NCI-H82 (cell line): ENCODE measurements at places on chromosomes 16 and 17.

DNA sequence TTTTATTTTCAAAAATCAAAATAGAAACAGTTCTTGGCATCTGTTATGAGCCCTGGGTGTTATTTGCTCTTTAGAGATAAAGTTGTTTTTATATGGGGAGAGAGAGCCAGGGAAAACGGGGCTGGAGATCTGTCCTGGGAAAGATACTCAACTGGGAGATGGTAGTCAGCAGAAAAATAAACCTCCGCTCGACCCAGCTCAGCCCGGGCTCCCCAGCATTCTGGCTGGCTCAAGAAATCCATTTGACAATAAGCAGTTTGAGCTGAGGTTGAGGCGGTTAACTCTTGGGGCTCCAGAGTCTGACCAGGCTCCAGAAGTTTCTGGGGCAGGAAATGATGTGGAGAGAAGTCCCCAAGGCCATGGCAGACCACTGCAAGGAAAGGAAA lies 151.9 kb downstream of the IRX5 start:
- no peak for DNase-seq

GRCh38 chr17:72702136-72702735 lies 390.3 kb downstream of the SLC39A11 start:
- DNase-seq: no peak

DNA sequence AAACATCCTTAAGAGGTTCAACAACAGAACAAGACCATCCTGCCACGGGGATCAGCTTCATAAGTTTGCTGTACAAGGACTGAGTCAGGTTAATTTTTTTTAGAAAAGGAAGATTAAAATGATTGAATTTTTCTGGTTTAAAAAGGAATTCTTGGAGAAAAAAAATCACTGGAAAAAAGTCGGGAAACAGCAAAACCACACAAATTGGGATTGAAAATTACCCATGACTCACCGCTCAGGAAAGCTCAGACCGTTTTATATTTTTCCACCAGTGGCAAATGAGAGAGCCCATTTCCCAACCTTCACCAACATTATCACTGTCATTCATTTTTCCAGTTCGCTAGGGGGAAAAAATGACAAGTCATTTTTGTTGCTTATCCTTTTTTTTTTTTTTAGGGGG lies 46.6 kb downstream of the MRM3 start:
- DNase-seq: no peak

DNA sequence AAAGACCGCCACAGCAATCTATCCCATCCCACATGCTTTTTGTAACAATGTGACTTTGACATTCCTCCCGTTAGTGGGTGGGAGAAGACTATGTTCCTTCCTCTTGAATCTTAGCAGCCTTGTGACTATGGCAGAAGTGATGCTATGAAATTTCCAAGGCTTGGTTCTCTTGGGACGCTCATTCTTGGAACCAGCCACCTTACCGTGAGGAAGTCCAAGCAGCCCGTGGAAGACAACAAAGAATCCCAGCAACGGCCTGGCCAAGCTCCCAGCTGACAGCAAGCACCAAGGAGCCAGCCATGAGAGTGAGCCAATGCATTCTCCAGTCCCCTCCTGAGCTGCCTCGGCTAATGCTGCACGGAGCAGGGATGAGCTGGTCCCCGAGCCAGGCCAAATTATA lies 62.3 kb downstream of the VPS53 start:
- DNase-seq: no peak

- no peak for DNase-seq
These were observed 56.9 kb upstream of the LGALS9 start for GRCh38 chr17:27573971-27574525.

- DNase-seq: no peak
These were observed 253.9 kb upstream of the CACNG5 start for GRCh38 chr17:66580956-66581391.

GRCh38 chr17:78458091-78458490 lies 79.6 kb downstream of the PGS1 start:
- DNase-seq: no peak

GRCh38 chr16:61182391-61182790 lies 853.8 kb downstream of the CDH8 start:
- no peak for DNase-seq

- peak; percentile 84 for DNase-seq
These were observed 1.1 kb downstream of the CHTF8 start for GRCh38 chr16:69131167-69131838.

DNA sequence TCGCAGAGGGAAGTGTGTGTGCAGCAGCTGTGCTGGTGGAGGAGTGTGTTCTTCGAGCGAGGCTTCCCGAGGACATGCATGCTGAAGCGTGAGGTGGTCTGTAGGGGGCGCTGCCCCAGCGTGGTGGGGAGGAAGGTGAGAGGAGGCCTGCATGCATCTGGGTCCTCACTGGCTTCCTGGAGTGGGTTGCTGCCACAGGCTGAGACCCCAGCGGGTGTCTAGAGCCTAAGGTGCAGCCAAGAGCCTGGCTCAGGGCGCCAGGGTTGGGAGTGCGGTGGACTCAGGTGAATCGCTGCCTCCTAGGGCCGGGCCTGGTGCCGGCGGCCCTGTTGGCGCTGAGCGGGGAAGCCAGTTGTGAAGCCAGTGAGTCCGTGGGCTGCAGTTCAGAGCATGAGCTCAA lies 7.5 kb upstream of the HSD3B7 start:
- peak; percentile 37 for DNase-seq

- DNase-seq: no peak
These were observed 38.8 kb downstream of the SHISA6 start for GRCh38 chr17:11279776-11280344.

DNA sequence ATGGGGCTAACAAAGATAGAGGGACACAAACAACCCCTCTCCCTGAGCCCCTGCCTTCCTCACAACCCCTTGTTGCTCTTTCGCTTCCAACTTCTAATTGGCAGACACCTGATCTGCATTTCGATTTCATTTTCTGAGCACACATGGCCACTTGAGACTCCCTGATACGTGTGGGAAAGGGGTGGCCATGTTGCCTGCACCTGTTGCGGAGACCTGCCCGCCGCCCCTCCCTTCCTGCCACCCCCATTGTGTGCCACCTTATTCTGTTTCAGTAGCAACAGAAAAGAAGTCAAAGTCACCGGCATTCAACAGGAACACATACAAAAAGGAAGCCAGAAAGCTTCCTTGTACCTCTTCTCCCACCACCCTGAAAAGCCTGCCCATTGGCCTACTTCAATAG lies 254.7 kb upstream of the SOX9 start:
- no peak for DNase-seq

- peak; percentile 99 for DNase-seq
These were observed 2.9 kb downstream of the TMEM107 start for GRCh38 chr17:8173056-8173870.

GRCh38 chr17:77754956-77755355 lies 203.5 kb upstream of the TNRC6C start:
- no peak for DNase-seq

DNA sequence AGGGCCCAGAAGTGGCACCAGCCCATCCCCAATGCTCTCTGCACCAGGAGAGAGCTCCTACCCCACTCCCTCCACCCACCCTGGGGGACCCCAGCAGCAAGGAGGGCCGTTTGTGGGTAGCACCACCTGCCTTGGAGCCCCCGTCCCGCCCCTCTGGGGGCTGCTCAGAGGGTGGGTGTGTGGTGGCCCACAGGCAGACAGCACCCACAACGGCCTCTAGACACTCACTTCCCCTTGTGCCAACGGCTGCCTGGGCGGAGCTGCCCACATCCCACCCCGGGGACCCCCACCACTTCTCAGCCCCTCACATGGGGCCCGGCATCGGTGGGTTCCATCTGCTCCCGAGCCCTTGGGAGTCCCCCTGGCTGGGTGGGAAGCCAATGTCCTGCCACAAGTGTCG lies 33.3 kb downstream of the BAHCC1 start:
- DNase-seq: no peak

DNA sequence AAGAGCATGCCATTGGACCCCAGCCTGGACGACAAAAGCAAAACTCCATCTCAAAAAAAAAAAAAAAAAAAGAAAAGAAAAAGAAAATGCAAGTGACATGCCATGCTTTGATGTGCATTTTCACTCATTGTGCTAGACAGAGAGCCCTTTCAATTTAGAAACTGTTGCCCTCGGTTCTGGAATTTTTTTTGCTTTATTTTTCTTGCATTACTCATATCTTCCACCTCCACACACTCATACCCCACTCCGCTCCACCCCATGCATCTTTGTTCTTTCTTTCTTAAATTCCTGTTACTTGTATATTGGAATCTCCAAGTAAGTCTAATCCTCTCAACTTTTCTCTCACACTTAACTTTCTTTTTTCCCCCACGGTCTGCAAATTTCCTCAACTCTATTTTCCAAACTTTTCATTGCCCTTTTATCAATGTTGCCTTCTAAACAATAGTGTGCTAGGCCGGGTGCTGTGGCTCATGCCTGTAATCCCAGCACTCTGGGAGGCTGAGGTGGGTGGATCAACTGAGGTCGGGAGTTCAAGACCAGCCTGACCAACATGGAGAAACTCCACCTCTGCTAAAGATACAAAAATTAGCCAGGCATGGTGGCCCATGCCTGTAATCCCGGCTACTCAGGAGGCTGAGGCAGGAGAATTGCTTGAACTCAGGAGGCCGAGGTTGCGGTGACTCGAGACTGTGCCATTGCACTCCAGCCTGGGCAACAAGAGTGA lies 16.8 kb upstream of the SUZ12 start:
- no peak for DNase-seq

DNA sequence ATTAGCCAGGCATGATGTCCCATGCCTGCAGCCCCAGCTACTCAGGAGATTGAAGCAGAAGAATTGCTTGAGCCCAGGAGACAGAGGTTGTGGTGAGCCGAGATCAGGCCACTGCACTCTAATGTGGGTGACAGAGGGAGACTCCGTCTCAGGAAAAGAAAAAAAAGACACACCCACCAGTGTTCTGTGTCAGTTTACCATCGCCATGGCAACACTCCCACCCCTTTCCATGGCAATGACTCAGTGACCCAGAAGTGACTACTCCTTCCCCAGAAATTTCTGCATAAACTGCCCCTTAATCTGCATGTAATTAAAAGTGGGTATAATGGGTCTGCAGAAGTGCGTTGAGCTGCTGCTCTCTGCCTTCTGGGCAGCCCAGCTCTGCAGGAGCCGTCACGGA lies 4.0 kb upstream of the ZC3H18 start:
- no peak for DNase-seq

DNA sequence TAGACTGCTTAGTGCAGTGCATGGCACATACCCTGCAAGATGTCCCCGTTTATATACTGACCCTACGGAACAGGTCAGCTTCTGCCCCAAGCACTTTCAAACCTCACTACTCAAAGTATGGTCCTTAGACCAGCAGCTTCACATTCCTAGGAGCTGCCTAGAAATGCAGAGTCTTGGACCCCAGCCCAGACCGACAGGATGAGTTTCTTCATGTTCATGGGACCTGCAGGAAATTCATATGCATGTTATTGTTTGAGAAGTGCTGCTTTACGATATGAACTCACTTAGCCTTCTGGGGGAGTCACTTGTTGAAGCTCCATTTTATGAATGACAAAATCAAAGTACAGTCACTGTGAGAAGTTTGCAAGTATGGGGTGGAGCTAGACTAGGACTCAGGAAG lies 82.6 kb downstream of the DYNLRB2 start:
- DNase-seq: no peak

DNA sequence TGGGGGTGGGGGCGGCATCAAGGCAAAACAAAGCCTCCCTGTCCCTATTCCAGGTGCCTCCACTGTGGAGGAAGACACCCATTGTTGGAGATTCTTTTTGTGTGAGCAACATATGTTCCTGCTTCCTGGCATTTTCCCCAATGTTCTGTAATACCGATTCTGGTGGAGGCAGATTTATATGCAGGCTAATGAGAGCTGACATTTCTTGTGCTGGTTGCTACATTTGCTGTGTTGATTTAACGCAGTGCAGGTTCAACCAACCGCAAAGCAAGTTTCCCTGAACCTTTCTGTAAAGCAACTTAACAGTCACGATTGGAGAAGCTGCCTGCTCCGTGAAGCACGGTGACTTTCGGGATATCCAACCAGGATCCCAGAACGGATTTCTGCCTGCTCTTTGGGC lies 260.5 kb downstream of the CBLN1 start:
- DNase-seq: peak; percentile 58

DNA sequence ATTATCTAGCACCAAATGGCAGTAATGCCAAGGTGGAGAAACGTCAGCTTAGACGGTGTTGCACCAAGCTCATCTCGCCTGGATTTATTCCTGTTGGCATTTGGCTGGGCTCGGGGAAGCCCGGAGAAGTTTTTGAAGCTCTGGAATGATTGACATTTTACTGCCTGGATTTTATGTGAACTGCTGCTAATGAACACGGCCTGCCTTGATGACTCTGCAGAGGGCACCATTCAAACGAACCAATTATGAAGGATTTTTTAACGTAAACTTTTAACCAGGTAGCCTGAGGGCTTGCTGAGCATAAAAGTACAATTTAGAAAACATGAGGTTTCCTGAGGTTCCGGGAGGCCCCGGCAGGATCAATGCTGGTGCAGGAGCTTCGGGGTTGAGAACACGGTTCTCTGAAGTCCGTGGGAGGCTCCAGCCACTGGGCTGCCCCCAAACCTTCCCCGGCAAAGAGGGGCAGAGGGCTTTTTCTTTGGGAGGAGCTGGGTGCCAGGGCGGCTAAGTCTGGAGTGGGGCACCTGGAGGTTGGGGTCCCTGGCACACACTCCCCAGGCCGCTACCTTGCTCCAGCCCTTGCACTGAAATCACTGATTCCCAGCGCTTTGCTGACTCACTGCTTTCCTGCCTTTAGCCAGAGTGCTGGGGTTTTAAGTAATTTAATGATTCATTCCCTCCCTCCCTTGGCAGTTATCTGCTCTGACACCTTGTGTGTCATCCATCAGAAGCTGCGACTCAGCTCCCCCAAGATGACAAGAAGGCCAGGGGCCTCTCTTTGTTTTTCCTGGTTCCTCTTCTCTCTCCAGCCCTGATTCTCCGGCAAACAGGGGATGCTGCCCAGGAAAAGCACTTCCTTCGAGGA lies 161.2 kb upstream of the IRX3 start:
- no peak for DNase-seq

- DNase-seq: no peak
These were observed 29.9 kb upstream of the PRM1 start for GRCh38 chr16:11310997-11311561.

DNA sequence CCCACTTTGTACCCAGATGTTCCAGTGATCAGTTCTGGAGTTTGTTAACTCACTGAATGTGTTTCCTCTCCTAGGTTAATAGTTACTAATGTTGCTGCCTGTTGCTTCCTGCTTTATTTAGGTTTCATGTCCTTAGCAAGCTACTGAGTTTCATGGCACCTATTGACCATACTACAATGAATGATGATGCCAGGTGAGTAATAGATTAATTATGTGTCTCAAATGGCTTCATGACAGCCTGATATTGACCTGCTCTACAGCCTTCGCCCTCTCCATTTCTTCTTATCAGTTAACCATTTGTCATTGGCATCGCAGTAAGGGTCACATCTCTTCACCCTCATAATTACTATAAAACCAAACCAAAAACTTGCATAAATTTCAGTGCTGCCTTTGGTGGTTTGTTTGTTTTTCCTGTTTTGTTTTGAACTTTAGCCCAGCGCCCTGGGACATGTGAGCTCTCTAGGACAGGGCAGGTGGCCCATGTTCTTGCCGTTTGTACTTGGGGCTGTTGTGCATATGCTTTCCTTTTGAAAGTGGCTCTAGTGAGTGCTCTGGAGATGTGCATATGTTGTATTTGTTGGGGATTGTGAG lies 82.8 kb downstream of the AATF start:
- no peak for DNase-seq
